ENCODE measurements at places on chromosomes 4 and X.

GRCh38 chrX:46327566-46328115 lies 217.6 kb downstream of the ZNF674 start:
- DNase-seq: no peak

GRCh38 chrX:123169247-123169901 lies 14.7 kb upstream of the GRIA3 start:
- no peak for DNase-seq

DNA sequence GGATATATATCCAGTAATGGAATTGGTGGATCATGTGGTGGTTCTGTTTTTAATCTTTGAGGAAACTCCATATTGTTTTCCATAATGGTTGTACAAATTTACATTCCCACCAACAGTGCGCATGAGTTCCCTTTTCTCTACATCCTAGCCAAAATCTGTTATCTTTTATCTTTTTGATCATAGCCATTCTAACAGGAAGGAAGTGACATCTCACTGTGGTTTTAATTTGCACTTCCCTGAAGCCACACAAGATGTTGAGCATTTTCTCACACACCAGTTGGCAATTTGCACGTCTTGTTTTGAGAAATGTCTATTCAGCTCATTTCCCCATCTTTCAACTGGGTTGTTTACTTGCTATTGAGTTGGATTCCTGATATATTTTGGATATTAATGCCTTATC lies 194.9 kb downstream of the CBLL2 start:
- no peak for DNase-seq

DNA sequence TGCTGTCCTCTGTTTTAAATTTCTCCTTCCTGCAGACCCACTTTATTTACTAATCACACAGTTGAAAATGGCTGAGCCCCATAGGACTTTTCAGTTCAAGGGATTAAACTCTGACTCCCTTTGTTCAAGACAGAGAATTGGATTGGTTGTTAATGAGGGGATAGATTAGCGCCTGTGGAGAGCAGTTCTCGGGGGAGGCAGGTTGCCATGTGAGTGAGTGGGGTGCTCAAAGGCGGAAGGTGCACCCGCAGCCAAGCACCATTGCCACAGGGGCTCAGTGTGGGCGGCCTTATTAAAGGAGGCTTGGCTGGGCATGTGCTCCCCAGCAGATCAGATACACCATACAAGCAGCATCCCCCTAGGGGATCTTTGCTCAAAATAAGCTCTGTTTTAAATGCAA lies 7.9 kb upstream of the CBR4 start:
- no peak for DNase-seq

DNA sequence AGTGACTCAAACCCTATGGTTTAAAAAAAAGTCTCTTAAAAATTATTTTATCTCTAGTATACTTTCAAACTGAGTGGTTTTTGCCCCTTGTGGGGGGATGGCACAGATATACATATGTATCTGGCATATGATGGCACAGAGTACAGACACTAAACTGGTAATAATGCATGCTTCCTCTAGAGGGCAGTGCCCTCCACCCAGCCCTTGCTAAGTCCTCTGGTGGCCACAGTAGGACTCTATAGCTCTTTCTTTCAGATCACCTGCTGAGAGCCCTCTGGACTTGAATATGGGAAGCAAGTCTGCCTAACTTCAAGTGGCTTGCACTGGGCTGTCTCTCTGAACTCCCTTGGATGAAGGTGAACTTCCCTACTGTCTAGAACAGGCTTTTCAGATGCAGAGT lies 66.3 kb downstream of the TSPAN7 start:
- DNase-seq: peak; percentile 17

DNA sequence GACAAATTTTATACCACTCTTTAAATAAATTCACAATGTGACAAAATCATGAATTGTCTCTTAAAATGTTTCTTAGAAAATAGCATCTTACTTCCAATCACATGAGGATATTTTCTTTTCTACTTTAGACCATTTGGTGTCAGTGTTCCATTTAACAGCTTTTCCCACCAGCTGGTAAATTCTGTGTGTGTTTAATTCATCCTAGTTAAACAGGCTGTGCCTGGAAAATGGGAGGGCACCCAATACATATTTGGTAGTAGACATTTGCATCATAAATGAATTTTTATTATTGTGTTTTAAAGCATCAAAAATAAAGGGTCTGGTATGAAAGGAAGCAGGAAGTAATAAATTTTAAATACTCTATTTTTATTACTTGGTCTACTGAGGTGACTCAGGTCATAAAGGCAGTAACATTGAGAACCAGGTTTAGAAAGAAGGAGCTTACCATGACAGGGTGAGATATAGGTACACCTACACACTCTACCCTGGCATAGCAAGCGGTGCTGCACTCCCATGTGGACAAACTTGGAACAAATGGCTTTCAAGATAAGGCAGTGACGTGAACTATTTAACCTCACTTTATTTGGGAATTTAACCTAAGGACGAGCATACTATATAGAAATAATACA lies 344.5 kb downstream of the BMPR1B start:
- no peak for DNase-seq

DNA sequence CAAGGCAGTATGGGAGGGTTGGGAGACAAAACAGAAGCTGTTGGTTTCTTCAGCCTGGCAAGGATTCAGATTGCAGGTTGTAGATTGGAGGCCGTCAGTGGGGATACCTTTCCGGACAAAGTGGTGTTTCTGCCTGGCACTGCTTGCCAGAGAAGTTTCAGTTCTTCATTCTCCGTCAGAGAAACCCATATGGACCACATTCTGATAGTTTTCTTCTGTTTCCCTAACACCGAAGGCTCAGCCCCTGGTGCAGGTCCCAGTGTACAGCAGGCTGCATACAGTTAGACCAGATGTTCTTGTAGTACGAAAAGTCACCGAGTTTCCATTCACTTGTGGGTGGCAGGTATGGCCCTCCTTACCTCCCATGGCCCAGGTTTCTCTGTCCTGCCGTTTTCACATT lies 107.3 kb downstream of the PTTG2 start:
- no peak for DNase-seq

- no peak for DNase-seq
These were observed 90.3 kb downstream of the JAKMIP1 start for GRCh38 chr4:6109842-6110560.

DNA sequence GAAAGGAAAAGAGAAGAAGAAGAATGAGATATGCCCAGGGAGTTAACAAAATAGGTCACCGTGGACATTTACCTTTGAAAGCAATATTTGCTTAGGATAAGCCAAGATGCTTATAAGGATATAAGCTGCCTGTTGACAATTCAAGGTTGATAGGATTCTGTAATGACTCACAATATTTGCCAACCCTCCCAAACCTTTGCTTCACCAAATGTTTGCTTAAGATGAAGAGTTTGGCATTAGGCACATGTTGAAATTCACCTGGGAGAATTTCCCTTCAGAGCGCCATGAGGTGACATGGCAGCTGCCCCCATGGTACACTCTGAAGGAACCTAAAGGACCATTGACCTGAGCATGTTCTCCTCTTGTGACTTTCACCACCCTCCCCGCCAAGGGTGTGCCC lies 4.6 kb downstream of the PALLD start:
- DNase-seq: no peak

DNA sequence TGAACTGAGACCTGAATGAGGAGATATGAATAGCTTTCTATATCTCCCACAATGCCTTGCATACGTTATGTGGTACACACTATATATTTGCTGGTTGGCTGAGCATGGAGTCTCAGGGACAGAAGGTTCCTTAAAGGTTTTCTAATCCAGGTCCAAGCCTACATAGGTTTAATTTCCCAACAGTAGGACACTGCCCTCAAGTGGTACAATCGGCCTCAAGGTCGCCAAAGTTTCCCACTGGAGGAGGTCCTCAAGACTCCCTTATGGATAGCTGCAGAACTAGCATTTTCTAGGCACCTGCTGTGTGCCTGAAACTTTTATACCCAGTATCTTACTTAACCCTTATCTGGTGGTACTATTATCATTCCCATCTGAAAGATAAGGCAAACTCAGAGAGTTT lies 21.0 kb upstream of the EFNB1 start:
- DNase-seq: no peak

DNA sequence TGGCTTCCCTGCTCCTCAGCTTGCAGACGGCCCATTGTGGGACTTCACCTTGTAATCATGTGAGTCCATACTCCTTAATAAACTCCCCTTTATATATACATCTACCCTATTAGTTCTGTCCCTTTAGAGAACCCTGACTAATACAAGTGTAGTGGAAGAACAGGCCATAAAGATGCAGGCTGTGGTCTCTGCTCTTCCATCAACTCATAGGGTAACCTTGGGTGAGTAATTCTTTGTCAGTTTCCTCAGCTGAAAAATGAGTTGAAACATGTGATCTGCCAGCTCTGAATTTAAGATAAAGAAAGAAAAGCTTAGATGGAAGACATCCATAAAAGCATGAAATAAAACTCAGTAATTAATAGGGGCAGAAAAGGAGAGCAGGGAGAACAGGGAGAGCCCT lies 103.6 kb downstream of the ENOX2 start:
- no peak for DNase-seq

GRCh38 chr4:79273915-79274314 lies 51.9 kb downstream of the NAA11 start:
- no peak for DNase-seq

GRCh38 chrX:154329294-154329693 lies 33.7 kb downstream of the TKTL1 start:
- no peak for DNase-seq

DNA sequence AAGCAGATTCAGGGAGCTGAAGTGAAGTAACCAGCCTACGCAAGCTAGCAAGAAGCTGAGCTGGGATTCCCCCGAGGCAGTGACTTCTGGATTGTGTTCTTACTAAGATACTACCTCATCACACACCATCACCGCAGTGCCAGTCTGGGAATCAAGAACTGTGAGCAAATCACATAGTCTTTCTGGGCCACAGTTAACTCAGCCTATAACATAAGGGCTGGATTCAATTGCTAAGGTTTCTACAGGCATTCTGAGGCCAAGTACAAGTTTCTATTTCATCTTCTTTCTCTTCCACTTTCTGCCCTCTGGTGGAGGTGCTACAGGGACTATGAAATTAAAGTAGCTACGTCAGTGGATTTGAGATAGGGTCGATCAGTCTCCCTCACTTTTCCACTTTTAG lies 1.4 kb upstream of the CORIN start:
- DNase-seq: peak; percentile 33

- DNase-seq: no peak
These were observed 51.5 kb upstream of the GPR78 start for GRCh38 chr4:8528713-8529112.

- no peak for DNase-seq
These were observed 84.7 kb downstream of the NHS start for GRCh38 chrX:17459661-17460060.

GRCh38 chrX:19183761-19184477 lies 61.7 kb upstream of the ADGRG2 start:
- no peak for DNase-seq

DNA sequence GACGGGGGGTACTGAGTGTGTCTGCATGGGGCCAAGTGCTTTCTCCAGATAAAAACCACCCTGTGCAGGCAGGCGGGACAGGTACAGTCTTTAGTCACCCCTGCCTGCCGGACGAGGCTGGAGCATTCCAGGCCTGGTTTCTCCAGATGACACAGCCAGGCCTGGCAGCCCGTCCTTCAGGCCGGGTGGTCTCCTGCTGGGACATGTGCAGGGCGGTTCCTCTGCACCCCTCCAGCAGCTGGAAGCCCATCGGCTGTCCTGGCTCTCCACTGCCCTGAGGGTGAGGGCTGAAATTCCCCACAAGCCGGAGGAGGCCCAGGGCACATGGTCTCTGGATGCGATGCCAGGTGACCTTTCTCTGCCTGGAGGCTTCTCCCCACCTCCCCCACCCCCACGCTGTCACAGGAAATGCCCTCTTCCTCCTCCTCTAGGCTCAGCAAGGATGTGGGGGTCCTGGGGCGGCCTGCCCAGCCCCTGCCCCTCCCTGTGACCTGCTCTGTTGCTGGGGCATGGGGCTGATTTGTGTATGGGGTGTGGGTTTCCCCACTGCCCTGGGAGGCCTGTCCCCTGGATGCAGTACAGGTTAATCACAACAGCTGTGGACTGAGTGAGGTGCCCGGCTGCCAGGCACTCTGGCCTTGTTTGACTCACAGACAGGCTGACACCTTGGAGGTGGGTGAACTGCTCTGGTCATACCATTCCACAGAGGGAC lies 110.7 kb upstream of the LRPAP1 start:
- no peak for DNase-seq

GRCh38 chr4:6781113-6781512 lies 1.4 kb upstream of the KIAA0232 start:
- DNase-seq: no peak

DNA sequence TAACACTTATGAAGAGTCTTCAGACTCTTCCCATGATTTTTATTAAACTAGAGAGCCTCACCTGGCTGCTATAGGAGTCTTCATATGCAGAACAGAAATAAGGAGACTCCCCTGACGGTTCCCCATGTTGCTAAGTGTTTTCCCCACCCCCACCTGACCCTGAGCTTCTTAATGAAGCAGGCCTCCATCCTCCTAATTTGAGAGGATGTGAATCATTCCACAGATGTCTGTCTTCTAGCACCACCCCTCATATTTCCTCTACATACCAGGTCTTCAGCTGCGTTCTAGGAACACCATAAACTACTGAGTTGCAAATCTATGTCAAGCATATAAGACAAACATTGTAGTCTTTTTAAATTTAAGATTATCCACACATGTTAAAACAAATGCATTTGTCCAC lies 36.9 kb downstream of the RP2 start:
- no peak for DNase-seq

DNA sequence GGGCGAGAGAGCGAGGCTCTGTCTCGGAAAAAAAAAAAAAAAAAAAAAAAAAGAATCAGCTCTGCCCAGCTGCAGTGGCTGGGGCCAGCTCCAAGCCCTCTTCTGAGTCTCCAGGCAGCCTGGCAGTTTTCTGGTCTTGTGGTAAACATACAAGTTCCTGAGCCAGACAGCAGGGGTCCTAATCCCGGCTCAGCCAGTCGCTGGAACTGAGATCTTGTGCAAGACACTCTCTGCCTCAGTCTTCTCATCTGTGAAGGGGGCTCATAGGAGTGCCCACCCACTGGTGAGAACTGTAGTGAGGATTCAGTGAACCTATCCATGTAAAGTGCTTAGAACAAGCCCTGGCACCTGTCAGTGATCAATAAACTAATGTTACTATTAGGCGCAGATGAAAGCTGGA lies 41.8 kb downstream of the C4orf50 start:
- DNase-seq: no peak

DNA sequence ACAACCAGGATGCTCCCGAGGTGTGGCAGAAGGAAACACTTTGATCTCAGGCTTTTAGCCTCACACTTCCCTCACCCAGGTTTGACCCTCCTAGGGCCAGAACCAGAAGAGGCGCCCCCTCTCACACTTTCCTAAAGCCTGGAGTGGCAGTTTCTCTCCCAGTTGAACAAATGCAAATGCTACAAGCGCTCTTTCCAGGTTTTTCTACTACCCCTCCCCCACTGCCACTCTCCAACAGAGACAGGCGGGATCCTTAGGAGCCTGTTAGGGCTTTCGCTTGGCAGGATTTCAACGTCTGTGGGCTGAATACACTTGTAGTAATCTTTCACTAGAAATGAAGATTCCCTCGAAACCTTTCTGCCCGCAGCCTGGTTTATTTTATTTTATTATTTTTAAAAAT lies 2.4 kb downstream of the TSC22D3 start:
- DNase-seq: no peak

DNA sequence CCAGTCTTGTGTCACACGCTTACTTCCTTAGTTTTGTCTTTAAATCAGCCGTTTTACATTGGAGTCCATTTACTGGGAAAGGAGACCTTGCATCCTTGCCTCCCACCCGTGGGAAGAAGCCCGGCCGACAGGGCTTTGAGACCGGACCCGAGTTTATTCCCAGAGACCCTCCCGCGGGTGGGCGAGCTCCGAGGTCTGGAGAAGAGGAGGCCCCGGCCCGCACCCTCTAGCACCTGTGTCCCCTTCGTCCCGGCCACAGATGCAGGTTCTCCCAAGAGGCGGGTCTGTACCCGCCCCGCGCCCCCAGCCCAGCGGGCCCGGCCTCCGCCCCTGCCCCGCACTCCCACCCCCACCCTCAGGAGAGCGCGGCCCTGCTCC lies 3.8 kb upstream of the SLC26A1 start:
- DNase-seq: no peak

All from stimulated activated CD4-positive, alpha-beta T cell treated with anti-CD3 and anti-CD28 coated beads, Interleukin-2, amount 100 ng/mL, for 48 hours (primary cell).